Chondrocyte (in vitro differentiated cells): ENCODE measurements at places on chromosomes 3 and 15. TPM values are rescaled to one million over a fixed set of nuclear protein-coding genes. Genes with fewer than 3 reads are reported as not detected.

The FGF12 gene
- 0.15 TPM in 1 of 3 replicates, not detected in the others for total RNA-seq

The NKTR gene
- 49.7 to 71.5 TPM (median 50.0 TPM) in 3 replicates for total RNA-seq

DNA sequence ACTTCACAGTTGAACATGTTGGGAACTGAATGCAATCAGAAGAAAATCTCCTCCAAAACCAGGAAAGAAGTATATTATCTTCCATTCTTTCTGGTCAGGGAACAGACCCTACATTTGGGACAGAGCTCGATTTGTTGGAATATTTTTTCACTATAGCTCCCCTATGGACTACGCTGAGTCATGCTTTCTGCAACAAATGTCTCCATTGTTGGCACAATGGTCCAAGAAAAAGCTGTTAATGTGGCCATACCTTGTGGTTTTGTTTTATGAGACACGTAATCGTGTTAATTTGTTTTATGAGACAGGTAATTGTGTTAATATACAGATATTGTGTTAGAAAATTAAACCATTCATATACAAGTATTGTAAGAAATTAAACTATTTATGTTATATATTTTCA lies 101.4 kb downstream of the TGFBR2 start:
- DNase-seq: no peak

DNA sequence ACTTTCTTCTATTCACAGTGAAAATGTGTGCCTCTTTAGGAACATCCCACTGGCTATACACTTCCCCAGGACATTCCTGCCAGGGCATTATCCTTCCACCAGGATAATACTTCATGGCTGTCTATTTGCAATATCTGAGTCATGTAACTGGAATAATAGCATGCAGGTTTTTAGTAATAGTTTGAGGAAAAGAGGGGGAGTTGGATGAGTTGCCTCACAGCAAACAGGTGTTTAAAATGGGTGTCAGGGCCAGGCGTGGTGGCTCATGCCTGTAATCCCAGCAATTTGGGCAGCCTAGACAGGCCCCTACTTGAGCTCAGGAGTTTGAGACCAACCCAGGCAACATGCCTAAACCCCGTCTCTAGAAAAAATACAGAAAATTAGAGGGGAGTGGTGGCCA lies 585.9 kb downstream of the DIPK2A start:
- no peak for DNase-seq

- no peak for DNase-seq
Measured at GRCh38 chr3:50314342-50314741, 8.2 kb downstream of the HYAL2 start.

GRCh38 chr3:142444343-142444742 lies 3.5 kb downstream of the XRN1 start:
- DNase-seq: no peak

DNA sequence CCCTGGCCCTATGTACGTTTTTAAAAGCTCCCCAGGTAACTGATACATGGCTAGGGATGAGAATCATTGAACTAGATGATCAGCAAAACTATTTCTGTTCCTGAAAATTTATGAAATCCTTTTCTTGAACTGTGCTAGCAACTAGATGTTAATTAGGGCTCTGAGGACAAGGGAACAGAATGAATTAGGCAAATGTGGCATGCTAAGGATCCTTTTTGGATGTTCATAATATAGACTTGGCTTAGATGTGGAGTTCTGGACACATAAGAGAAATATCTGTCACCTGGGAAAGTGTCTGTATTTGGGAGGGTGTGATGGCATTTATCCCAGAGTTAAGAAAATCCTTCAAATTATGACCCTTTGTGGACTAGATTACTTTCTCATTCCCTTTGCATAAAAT lies 71.2 kb downstream of the RSRC1 start:
- DNase-seq: no peak

GRCh38 chr3:94176988-94177745 lies 114.3 kb downstream of the NSUN3 start:
- DNase-seq: no peak
